ENCODE measurements at places on chromosomes 3 and 15.

DNA sequence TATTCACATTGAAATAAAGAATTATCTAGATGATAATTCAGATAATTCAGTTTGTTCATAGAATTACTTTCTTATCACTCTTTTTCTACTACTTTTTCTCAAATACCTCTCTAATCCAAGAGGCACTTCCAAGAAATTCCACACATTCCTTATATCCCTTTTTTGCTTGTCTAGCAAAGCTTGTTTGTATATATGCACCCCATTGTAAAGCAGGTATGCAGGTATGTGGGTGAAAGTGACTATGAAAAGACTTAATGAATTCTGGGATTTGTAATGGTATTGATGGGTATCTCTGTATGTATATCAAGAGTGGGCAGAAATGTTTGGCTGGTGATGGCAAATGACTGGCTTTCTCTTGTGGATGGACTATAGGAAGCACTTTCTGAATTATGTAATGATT, 94.1 kb upstream of the FGF7 start:
- DNase-seq: no peak

GRCh38 chr3:131110087-131110486, 83.4 kb downstream of the NEK11 start:
- DNase-seq: no peak

- peak; percentile 52 for DNase-seq
These were observed 120.7 kb downstream of the LMLN start for GRCh38 chr3:198080521-198081384.

GRCh38 chr3:98695796-98696195, 67.3 kb upstream of the ST3GAL6 start:
- no peak for DNase-seq

DNA sequence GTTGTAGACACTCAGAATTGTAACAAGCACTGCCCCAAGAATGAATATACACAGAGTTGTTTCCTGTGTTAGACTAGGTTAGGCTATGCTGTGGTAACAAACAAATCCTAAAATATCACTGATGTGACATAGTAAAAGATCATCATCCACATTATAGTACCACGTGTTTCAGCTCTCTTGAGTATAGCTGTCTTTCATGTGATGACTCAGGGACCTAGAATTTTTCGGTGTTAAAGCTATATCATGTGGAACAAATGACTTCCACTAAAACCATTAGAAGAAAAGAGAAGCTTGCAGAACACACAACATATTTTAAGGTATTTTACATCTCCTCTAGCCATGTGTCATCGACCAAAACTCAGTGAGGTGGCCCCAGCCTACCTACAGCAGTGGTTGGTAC, 307.9 kb upstream of the RBMS3 start:
- no peak for DNase-seq

- DNase-seq: no peak
These were observed 7.8 kb downstream of the THBS1 start for GRCh38 chr15:39588531-39589192.

DNA sequence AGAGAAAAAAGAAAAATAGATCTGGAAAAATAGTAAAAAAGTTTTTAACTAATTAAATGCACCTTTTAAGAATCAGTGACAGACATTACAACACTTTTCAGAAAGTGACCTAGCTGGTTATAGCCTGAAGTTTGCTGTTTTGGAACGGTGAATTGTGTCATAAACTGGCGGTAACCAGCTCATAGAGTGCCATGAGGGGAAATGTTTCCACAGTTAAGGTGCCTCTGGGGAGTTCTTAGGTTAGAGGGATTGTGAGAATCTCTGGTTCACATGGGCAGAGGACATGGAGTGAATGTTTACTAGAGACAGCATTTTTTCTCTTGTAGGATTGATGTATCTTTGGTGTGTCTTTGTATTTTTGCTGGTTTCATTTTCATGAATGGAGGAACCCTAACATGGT, 2.8 kb downstream of the TBC1D23 start:
- no peak for DNase-seq

DNA sequence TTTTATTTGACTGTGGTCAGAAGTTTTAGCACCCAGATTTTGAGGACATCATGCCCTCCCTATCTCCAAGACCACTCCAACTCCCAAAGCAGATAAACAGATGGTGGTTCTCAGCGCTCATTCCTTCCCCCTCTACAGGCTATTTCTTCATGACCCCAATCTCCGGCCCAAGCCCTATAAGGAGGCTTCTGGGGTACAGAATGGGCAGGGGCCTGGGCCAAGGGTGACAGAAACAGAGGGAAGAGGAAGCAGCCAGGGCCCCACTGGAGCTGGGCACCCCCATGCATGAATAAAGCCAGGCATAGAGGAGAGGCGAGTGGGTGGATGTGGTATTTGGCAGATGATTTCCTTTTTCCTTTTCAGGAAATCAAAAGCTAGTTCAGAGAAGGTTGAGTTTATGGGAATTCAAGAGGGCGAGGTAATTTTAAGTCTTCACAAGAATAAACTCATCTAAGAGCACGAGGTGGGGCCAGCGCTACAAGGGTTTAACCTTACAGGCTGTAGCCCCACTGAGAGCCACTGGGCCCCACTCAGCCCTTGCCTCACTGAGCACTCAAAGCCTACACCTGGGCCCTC, 104.8 kb upstream of the HERC1 start:
- DNase-seq: no peak

- DNase-seq: no peak
These were observed 6.6 kb upstream of the SSR3 start for GRCh38 chr3:156561533-156561932.

GRCh38 chr3:150268426-150269391, 139.4 kb upstream of the TSC22D2 start:
- DNase-seq: no peak

DNA sequence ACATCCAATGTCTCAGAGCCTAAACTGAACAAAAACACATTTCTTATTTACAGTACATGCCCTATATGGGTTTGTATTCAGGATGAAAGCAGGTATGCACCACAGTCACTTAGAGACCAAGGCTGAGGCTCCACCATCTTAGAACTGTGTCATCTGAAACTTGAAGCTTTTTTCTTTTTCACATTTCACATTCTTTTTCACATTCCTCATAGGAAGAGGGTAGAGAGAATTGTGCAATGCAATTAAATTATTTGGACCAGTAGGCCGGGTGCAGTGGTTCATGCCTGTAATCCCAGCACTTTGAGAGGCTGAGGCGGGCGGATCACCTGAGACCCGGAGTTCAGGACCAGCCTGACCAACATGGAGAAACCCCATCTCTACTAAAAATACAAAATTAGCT, 591.0 kb downstream of the MECOM start:
- DNase-seq: no peak

- DNase-seq: peak; percentile 70
These were observed 2.1 kb upstream of the SCAANT1 start for GRCh38 chr3:63914312-63914711.

DNA sequence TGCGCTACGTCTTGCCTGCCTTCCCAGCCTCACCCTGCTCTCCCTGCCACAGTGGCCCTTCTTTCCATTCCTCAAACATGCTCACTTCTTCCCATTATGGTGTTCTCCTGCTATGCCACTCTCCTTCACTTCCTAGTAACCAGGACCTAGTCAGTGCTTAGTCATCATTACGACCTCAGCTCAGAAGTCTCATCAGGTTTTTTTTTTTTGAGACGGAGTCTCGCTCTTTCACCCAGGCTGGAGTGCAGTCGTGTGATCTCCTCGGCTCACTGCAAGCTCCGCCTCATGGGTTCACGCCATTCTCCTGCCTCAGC, 149.5 kb downstream of the GREM1 start:
- no peak for DNase-seq
